Activated CD4-positive, alpha-beta memory T cell treated with anti-CD3 and anti-CD28 coated beads, Interleukin-2, amount 10 ng/mL, durations not matched to agents 7 days and 5 days (primary cell): ENCODE measurements at places on chromosomes 3 and 15. TPM values are rescaled to one million over a fixed set of nuclear protein-coding genes. Genes with fewer than 3 reads are reported as not detected.

GRCh38 chr15:93265111-93265556 lies 176.1 kb upstream of the RGMA start:
- H3K27me3 ChIP-seq: peaks cover 7% of the 10 kb centered on the region
- no peak overlapping the region for H3K4me3 ChIP-seq
- H3K27ac ChIP-seq: no peak overlapping the region
- H3K36me3 ChIP-seq: no peaks in the 10 kb centered on the region
- DNase-seq: no peak
- no peaks in the 10 kb centered on the region for H3K4me1 ChIP-seq

DNA sequence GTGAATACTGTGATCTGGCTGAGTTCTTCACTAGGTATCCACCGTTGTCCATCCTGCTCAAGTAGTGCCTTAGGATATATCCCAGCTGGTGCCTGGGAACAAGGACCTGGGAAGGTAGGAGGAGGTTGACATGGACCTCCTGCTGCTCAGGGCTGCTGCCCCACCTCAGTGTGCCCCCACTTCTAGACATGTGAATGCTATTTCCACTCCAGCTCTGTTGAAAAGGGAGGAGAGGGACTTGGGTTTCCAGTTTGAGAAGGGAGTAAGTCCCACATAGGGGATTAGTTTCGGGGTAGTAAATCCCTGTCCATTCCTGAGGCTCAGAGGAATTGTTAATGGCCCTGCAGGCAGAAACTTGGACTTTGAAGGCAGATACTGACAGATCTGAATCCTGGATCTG lies 32.9 kb upstream of the ETV5 start:
- no peaks in the 10 kb centered on the region for H3K4me1 ChIP-seq
- no peak overlapping the region for H3K27ac ChIP-seq
- no peaks in the 10 kb centered on the region for H3K36me3 ChIP-seq
- peaks cover 44% of the 10 kb centered on the region for H3K27me3 ChIP-seq
- no peak overlapping the region for H3K4me3 ChIP-seq

- peak; percentile 60 for DNase-seq
- no peaks in the 10 kb centered on the region for H3K27me3 ChIP-seq
- peaks cover 74% of the 10 kb centered on the region for H3K4me1 ChIP-seq
Observed at GRCh38 chr3:51389423-51390183, 1.5 kb upstream of the RBM15B start.

DNA sequence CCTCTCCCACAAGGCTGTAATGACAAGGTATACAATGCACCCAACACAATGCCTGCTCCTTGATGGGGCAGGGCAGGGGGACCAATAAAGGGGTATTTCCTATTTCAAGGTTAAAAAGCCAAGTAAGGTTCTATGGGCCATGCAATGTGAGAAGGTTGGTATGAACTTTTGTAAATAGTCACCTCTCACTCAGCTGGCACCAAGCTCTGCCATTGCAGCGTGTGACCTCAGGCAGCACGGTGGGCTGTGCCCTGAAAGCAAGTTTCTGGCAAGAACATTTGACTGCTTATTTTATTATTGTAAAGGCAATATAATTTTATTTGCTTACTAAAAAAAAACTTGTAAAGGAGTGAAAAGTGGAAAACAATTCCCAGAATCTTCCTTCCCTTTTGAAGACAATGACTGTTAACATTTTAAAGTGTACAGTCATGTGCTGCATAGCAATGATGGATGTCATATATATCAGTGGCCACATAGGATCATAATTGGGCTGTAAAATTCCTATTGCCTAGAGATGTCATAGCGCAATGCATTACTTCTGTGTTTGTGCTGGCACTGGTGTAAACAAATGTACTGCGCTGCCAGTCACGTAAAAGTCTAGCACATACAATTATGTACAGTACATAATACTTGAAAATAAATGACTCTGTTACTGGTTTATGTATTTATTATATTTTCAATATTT lies 167.3 kb upstream of the RORA start:
- no peak overlapping the region for H3K4me3 ChIP-seq
- H3K36me3 ChIP-seq: no peaks in the 10 kb centered on the region
- H3K27ac ChIP-seq: no peak overlapping the region
- no peaks in the 10 kb centered on the region for H3K4me1 ChIP-seq
- no peak for DNase-seq

- no peak overlapping the region for H3K27ac ChIP-seq
- H3K36me3 ChIP-seq: no peaks in the 10 kb centered on the region
- no peak overlapping the region for H3K4me3 ChIP-seq
- no peak for DNase-seq
- H3K27me3 ChIP-seq: no peaks in the 10 kb centered on the region
Observed at GRCh38 chr15:26395624-26396023, 377.2 kb downstream of the GABRB3 start.

ADAMTS9 gene
- total RNA-seq: not detected

DNA sequence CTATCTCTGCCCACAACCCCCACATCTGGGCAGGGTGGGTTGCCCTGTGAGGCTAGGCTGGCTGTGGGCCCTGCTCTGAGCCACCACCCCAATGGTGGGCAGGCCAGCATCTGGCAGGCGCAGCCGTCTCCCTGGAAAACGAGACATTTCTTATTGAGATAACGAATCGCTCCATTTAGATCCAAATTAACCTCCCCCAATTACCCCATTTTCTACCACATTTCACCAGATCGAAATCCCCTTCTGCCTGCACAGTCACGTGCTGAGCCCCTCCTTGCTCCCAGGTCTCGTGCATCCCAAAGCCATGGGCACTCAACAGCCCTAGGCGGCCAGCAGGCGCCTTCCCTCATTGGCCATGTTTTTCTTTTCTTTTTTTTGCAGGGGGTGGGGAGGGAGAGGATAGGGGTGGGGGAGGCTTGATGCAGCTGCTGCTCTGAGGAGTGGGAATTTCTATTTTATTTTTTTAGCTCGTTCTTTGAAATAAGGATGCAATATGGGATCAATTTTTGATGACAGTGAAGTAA lies 53.0 kb upstream of the TMEM115 start:
- H3K4me1 ChIP-seq: peaks cover 2% of the 10 kb centered on the region
- no peak for DNase-seq
- no peak overlapping the region for H3K27ac ChIP-seq
- no peaks in the 10 kb centered on the region for H3K36me3 ChIP-seq
- no peaks in the 10 kb centered on the region for H3K27me3 ChIP-seq

DNA sequence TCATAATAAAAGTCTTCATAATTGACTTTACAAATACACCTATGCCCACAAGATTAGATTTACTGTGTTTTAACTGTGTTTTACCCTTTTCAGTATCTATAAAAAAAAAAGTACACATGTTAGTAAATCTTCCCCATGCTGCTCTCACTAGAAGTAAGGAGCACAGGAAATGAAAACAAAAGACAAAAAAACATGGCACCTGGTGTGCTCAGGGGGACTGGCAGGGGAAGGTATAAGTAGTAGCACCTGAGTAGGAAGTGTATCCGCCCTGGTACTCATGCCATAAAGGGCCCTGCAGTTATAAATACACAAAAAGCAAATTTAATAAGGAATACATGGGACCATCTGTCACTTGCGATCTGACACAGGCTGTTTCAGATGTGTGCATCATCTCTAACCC lies 8.9 kb upstream of the ALDH1A2 start:
- no peak for DNase-seq
- H3K36me3 ChIP-seq: no peaks in the 10 kb centered on the region
- no peaks in the 10 kb centered on the region for H3K4me1 ChIP-seq

- DNase-seq: no peak
- H3K4me3 ChIP-seq: no peak overlapping the region
- no peaks in the 10 kb centered on the region for H3K27me3 ChIP-seq
- H3K36me3 ChIP-seq: no peaks in the 10 kb centered on the region
- no peak overlapping the region for H3K27ac ChIP-seq
- H3K4me1 ChIP-seq: no peaks in the 10 kb centered on the region
Observed at GRCh38 chr15:35481064-35481463, 64.9 kb downstream of the DPH6 start.

GRCh38 chr15:98384328-98385029 lies 263.9 kb upstream of the IGF1R start:
- no peak overlapping the region for H3K4me3 ChIP-seq
- H3K27ac ChIP-seq: no peak overlapping the region
- H3K4me1 ChIP-seq: no peaks in the 10 kb centered on the region
- H3K36me3 ChIP-seq: no peaks in the 10 kb centered on the region

DNA sequence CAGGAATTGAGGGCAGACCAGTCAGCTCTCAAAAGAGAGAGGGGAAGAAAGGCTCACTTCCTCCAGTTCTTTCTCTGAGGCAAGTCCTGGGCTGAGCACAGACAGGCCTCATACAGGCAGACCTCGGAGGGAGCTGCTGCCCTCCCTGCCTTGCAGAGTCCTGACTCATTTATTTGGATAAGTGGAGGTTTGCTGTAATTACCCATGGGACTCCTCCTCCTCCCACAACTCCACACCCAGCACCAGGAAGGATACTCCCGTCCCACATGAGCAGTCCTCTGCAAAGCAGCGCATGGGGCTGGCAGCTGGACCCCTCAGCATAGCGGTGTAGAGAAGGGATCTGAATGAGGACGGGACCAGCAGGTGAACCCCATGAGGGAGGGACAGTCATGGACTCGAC lies 13.4 kb upstream of the SCN10A start:
- no peak overlapping the region for H3K27ac ChIP-seq
- H3K36me3 ChIP-seq: no peaks in the 10 kb centered on the region
- no peak for DNase-seq
- H3K27me3 ChIP-seq: peaks cover 4% of the 10 kb centered on the region
- H3K4me3 ChIP-seq: no peak overlapping the region

DNA sequence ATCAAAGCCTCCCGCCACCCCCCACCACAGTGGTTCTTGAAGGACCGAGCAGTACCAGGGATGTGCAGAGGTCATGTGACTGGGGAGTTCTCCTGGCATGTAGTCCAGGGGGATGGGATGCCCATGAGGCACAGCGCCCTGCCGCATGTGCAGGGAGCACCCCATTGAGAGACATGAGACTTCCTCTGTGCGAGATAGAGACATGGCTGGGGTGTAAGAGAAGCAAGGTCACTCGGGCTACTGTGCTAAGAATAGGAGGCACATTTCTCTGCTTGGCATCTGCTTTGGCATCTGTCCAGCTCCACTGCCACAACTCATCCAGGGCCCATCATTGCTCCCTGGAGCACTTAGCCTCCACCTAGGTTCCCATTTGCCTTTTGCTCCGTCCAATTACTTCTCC lies 2.4 kb upstream of the CYP1A1 start:
- no peak overlapping the region for H3K27ac ChIP-seq
- no peaks in the 10 kb centered on the region for H3K36me3 ChIP-seq
- peak overlapping the region; percentile 7 for H3K4me3 ChIP-seq
- peaks cover 20% of the 10 kb centered on the region for H3K27me3 ChIP-seq

- H3K27ac ChIP-seq: peak overlapping the region; percentile 95
- peaks cover 25% of the 10 kb centered on the region for H3K4me1 ChIP-seq
- no peak for DNase-seq
- H3K36me3 ChIP-seq: no peaks in the 10 kb centered on the region
- H3K27me3 ChIP-seq: no peaks in the 10 kb centered on the region
Observed at GRCh38 chr15:40807888-40808461, 702 bp upstream of the DNAJC17 start.

- H3K27ac ChIP-seq: no peak overlapping the region
- peaks cover 50% of the 10 kb centered on the region for H3K27me3 ChIP-seq
- no peak for DNase-seq
- H3K4me3 ChIP-seq: no peak overlapping the region
- peaks cover 25% of the 10 kb centered on the region for H3K36me3 ChIP-seq
Observed at GRCh38 chr3:46318207-46318927, 35.5 kb upstream of the CCR2 start.

GOLGA8G gene
- not detected for total RNA-seq

ZMYND10 gene
- total RNA-seq: 3.2 TPM

GOLGA6B gene
- total RNA-seq: not detected

RASL12 gene
- total RNA-seq: not detected

SAMMSON gene
- not detected for total RNA-seq

CHRNA3 gene
- total RNA-seq: not detected

DNA sequence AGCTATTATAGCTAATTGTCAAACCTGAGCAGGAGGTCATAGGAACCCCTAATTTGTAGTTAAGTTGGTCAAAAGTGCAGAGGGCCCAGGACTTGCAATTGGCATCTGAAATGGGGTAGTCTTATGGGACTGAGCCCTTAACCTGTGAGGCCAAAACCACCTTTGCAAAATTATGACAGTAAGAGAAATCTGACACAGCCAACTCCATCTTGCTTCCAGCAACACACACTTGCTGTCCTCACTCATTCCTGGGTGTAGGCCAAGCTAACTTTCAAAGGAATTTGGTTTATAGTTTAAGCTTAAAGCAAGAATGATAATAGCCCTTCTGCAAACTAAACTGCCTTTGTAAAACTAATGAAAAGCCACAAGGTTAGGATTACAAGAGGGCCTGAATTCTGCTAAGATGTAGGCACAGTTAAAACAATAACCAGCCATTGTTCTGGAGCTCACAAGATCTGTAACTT lies 57.6 kb upstream of the FRMD4B start:
- peaks cover 4% of the 10 kb centered on the region for H3K4me1 ChIP-seq
- no peak for DNase-seq

NRG4 gene
- total RNA-seq: not detected

COLQ gene
- total RNA-seq: 5.2 TPM

DNA sequence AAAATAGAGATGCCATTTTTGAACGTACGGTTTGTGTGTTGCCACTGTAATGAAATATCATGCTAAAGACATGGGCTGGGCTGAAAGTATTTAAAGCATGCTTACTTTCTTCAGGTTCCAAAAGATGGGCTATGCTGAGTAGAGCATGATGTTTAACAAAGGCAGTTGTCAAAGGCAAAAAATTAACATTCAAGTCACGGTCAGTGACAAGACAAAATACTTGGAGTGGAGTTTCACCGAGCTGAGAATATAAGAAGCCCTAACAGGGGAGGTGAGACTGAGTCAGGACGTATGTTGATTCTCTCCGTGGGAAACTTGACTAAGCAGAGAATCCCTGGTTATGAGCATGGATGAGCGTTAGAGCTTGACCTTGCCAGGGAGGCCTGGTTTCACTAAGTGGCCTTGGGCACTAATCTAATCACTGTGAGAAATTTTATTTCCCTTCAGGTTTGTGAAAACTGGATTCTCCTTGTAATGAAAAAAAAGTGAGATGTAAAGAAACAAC lies 218.2 kb upstream of the ADAMTS9 start:
- no peaks in the 10 kb centered on the region for H3K36me3 ChIP-seq
- H3K4me1 ChIP-seq: no peaks in the 10 kb centered on the region
- no peak for DNase-seq
- no peaks in the 10 kb centered on the region for H3K27me3 ChIP-seq

LRRC34 gene
- total RNA-seq: 5.6 TPM

GRCh38 chr3:183031826-183032225 lies 51.5 kb upstream of the DCUN1D1 start:
- no peaks in the 10 kb centered on the region for H3K4me1 ChIP-seq
- no peak overlapping the region for H3K27ac ChIP-seq
- no peak for DNase-seq
- no peaks in the 10 kb centered on the region for H3K27me3 ChIP-seq
- no peak overlapping the region for H3K4me3 ChIP-seq

GRCh38 chr15:68403161-68403941 lies 28.6 kb downstream of the ITGA11 start:
- H3K4me3 ChIP-seq: no peak overlapping the region
- H3K27me3 ChIP-seq: peaks cover 6% of the 10 kb centered on the region
- peaks cover 2% of the 10 kb centered on the region for H3K4me1 ChIP-seq
- H3K36me3 ChIP-seq: no peaks in the 10 kb centered on the region
- no peak for DNase-seq

ZIC1 gene
- total RNA-seq: not detected

GRCh38 chr15:55250392-55250791 lies 39.2 kb downstream of the RAB27A start:
- peak overlapping the region; percentile 73 for H3K27ac ChIP-seq
- H3K27me3 ChIP-seq: no peaks in the 10 kb centered on the region
- H3K36me3 ChIP-seq: peaks cover 53% of the 10 kb centered on the region
- H3K4me1 ChIP-seq: peaks cover 74% of the 10 kb centered on the region
- no peak for DNase-seq
